ENCODE measurements at places on chromosomes 16 and 17.

DNA sequence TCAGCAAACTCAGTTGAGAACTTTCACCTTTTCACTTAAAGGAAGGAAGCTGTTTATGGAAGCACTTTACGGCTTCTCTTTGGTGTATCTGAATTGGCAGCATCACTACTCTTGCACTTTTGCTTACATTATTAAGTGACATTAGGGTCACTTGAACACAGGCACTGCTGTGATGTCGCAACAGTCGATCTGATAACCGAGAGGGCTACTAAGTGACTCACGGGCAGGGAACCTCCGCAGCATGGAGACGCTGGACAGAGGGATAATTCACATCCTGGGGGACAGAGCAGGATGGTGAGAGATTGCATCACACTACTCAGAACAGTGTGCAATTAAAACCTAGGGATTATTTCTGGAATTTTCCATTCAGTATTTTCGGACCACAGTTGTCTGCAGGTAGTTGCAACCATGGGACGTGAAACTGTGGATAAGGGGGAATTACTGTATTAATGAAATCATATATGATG lies 56.5 kb downstream of the DNAH2 start:
- DNase-seq, result no peak

DNA sequence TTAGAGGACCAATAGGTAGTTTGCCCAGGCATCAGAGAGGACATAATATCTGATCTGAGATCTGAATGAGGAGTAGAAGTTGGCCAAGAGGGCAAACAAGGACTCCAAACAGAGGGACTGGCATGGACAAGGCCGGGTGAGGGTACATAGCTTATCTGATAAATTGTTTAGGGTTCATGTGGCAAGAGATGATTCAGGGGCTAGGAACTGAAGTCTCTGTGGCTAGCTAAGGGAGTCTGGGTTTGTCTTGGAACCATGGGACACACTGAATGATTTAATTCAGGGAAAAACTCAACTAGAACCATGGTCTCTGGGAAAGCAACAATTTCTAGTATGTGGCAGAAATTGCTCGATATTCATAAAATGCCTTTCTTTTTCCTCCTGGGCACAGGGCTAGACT lies 4.1 kb upstream of the AQP8 start:
- DNase-seq, result no peak

DNA sequence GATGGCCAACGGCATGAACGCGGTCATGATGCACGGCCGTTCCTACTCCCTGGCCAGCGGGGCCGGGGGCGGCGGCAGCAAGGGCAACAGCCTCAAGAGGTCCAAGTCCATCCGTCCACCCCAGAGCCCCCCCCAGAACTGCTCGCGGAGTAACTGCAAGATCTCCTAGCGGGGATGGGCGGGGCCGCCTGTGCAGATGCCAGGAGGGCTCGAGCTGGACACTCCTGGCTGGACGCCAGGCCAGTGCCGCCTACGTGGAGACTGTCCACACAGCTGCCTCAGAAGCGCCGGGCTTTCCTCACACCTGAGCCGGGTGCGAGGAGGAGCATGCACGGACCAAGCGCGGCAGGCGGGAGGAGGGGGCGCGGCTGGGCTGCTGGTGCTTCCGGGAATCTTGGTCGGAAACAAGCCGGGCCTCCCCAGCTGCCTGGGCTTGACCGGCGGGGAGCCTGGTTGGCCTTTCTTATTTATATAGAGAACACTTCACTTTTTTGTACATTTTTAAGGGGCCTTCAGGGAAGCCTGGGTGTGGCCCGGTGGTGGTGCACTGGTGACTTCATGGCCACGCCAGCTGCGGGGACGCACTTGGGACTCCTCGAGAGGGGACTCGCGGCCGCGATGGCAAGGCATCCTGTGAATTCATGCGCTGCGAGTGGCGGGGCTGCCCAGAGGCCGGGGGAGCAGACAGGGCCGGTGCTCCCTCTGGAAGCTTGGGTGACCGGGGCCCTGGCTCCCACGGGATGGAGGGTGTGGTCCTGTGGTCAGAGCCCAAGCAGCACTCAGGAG lies 3.1 kb upstream of the WFIKKN1 start:
- DNase-seq, result peak; percentile 16

- DNase-seq, result no peak
Measured at GRCh38 chr17:79840269-79840988, 1.2 kb upstream of the CBX4 start.

DNA sequence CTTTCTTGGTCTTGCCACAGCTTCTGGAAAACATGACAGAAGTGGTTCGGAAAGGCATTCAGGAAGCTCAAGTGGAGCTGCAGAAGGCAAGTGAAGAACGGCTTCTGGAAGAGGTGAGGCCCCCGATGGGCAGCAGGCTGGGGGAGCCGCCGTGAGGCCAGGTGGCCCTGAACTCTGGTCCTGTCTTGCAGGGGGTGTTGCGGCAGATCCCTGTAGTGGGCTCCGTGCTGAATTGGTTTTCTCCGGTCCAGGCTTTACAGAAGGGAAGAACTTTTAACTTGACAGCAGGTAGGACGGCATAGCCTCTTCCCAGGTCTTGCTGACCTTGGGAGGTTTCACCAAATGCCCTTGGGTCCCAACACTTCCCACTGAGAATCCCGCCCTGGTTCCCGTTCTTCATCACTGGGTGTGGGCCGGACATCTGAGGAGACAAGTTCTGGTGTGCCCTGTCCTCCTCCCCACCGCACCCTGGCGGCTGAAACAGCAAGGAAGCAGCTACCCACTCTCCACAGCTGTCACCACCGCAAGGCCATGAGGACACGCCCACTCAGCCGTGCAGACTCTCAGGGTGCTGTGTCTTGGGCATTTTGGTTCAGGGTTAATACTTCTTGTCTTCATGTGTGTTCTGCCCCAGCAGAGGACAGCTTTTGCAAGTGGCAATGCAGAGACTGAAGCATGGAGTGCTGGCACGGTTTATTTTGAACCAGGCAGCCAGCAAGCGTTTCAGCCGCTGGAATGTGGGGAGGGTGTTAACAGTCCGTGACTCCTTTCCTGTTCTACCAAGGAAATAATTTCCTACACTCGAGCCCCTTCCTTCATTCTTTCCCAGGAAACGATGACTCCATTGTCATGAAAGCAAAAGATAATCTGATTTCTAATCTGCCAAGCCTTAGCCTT lies 21.4 kb downstream of the NTAN1 start:
- no peak for DNase-seq

- no peak for DNase-seq
Measured at GRCh38 chr17:36213695-36214094, 2.8 kb downstream of the CCL4L2 start.

DNA sequence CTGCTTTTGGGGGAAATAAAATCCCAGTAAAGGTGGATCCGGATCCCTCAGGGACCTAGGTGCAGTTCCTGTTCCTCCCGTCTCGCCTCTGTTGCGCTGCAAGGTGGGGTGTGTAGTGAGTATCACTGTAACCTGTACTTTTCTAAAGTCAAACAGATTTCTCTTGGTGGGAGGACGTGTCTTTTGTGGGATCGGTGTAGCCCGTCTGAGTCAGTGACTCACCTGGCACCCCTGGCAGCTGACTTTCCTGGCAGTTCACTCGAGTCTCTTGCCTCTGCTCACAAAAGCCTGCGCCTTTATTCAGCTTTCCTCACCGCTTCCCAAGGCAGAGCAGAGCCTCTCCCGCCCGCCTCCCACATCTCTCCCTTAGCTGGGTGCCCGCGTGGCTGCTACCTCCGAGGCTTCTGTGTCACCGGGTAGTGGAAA lies 85.7 kb downstream of the CMIP start:
- no peak for DNase-seq

GRCh38 chr16:67544329-67544841 lies 15.8 kb downstream of the RIPOR1 start:
- no peak for DNase-seq

DNA sequence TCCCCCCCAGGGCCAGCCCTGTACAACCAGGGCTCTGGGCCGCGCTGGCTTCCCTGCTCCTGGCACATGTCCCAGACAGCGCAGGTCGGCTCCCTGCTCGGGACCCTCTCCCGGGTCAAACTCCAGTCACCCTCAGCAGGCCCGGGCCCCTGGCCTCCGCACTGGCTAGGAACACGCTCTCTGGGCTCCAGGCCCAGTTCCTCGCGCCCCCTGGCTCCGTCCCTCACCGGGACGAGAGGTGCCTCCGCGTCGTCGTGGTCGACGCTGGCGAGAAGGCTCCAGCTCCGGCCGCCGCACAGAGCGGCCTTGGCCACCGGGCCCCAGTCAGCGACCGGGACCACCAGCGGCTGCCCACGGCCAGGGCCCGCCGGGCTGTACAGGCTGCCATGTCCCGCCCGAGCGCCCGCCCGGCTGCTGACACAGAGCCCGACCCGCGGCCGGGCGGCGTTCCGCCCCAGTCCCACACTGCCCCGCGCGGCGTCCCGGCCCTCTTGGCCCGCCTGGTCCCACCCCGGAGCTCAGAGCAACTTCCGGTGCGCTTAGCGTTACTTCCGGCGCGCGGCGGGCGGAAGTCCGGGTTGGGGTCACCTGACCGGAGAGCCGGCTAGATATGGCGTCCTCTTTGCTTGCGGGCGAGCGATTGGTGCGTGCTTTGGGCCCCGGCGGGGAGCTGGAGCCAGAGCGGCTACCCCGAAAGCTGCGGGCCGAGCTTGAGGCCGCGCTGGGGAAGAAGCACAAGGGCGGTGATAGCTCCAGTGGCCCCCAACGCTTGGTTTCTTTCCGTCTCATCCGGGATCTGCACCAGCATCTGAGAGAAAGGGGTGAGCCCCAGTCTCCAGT lies at the start of gene POLDIP2:
POLDIP2 (minus strand) TSS at position 467 of the 840 bp plus-strand sequence; CDS start at position 388, 79 bp downstream.
- peak; percentile 90 for DNase-seq

DNA sequence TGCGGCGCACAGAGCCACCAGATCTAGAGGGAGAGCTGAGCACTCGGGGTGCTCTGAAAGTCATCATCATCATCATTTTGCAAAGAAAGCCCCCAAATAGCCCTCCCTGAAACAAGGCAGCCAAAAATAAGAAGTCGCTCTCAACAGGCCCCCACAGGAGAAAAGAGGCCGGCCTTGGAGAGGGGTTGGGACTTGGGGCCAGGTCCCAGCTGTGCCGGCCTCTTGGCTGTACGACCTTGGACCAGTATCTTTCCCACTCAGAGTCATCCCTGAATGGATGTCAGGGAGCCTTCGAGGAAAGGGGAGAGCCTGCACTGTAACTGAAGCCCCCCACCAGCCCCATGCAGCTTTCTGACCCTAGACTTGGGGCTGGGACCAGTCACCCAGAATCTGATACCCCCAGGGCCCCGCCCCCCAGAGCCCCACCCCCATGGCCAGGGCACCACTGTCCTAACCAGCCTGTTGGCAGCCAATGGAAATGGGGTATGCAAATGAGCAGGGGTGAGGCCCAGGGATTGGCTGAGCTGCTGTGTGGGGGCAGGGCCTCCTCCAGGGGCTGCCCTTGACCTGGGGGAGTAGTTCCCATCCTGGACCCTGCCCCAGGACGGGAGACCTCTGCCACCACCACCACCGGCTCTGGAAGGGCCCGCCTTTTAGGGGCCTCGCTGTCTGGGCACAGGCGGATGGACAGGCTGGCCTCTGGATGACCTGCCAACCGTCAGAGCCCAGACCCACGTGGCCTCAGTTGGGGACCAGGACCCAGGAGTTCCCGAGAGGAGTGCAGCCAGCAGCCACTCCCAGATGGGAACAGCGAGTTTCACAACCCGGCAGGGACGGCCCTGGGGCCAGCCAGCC lies 15.4 kb downstream of the ZFPM1 start:
- DNase-seq, result no peak

DNA sequence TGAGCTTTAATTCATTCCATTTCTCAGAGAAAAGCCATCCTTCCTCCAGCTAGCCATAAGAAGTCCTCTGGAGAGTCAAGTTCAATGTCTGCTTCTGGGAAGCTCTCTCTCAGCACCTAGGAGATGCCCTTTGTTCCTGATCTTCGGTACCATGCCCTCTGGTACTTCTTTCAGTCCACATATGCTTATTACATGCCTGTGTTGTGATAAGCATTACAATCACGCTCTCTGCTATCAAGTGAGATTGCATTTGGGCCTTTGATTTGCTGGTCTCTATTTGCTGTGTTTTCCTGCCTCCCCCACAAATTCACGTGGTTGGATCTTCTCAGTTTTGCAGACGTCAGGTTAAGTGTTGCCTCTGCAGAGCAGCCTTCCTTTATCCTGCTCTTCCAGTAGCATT lies 178.1 kb downstream of the TOX3 start:
- DNase-seq, result no peak

GRCh38 chr17:60039114-60039846 lies 39.4 kb downstream of the HEATR6 start:
- peak; percentile 46 for DNase-seq

DNA sequence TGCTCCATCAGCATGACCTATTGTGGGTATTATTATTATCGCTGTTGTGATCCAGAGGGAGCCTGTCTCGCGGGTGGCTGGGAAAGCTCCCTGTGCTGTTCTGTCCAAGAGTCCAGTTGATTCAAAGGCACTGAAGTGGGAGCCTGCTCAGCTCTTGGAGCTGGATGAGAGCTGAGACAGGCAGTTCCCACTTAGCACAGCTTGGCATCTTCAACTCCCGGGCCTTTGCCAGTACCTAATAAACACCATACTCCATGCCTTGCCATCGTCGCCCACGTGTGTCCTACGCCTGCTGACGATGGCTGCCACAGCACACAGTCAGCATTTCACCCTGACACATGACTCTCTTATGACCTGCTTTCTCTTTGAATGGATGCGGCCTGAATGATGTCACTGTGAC lies 32.6 kb downstream of the RTN4RL1 start:
- DNase-seq, result no peak

DNA sequence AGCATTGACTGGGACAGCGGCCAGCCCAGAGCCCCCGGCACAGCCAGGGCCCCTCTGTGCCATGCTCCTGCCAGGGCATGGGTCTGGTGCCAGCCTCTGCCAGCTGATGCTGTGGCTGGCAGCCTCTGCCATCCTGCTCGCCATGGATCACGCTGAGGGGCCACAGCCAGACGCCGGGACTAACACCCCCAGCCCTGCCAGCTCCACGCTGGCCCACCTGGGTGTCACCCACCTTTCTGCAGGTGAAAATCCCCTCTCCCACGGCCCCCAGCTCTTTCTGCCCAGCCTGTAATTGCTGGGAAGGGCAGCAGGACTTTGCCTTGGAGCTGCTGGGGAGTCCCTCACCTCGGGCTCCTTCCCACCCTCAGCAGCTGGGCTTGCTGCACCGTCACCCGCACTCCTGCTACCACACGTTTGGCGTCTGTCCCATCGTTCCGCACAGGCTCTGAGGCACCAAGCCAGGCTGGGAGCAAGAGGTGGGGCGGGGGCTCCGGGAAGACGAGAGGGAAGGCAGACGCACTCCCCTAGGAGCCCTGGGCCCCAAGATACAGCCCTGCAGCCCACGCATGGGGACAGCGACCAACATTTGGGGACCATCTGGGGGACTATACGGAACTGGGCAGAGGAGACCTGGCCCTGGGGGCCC lies 42.0 kb upstream of the ACSF3 start:
- DNase-seq, result peak; percentile 59

Measured in NCI-H1092 treated with DMSO at 0.1 percent for 48 hours (cell line).